NK-92 treated with Interleukin-12 subunit alpha and Interleukin-12 subunit beta, amount 100 ng/mL, for 24 hours (cell line): ENCODE measurements at places on chromosomes 11 and 22.

GRCh38 chr11:131038597-131038996, 122.3 kb upstream of the SNX19 start:
- no peak for DNase-seq

GRCh38 chr22:29517215-29517908, 36.2 kb downstream of the THOC5 start:
- DNase-seq = no peak

GRCh38 chr11:10540546-10540914, 457 bp downstream of the RNF141 start:
- no peak for DNase-seq

- no peak for DNase-seq
These were observed 56.1 kb downstream of the HIRA start for GRCh38 chr22:19375435-19375834.
